ENCODE measurements at places on chromosomes 12 and 14.

DNA sequence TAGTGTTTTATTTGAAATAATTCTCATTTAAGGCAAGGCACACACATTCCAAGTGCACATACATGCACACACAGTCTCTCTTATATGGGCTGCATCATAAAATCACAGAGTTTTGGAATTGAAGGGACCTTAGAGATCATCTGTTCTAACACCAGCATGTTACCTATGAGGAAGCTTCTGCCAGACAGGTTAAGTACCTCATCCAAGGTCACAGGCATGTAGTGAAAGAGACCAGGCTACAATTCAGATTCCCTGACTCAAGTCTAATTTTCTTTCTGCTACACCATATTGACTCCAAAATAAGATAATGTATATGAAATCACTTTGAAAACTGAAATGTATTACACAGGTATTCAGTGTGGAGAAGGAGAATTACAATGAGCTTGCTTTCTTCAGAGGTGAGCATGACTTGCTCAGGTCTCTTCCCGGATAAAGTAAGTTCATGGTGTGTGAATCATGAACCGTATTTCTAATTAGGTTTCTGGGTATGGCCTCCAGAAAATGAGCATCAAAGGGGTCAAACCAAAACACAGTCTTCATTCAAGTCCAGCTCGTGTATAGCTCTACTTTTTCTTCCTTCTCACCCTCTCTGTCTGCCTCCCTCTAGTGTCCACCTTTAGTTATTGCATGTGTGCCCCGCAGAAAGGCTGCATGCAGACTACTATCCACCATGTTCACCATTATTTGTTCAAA lies 411.9 kb downstream of the FUT8 start:
- DNase-seq, result peak; percentile 86

DNA sequence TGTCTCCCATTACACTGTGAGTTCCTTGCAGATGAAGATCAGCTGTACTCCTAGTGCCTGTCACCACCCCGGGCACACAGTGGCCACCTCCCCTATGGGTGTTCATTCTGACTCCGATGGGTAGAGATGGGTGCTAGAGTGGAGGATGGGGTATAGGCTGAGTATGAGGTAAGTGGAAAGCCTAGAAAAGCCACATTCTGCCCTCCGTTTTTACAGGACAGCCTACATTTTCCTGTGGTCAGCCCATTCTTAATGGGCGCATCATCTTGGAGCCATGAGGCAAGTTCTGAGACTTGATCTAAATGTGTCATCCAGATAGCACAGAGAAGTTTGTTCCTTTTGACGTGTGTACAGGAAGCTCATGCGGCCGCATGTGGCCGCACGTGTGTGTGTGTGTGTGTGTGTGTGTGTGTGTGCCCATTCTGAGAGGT lies 166.7 kb upstream of the HIF1A start:
- DNase-seq, result peak; percentile 77

- no peak for DNase-seq
Observed at GRCh38 chr14:80005561-80005960, 205.7 kb downstream of the DIO2 start.

DNA sequence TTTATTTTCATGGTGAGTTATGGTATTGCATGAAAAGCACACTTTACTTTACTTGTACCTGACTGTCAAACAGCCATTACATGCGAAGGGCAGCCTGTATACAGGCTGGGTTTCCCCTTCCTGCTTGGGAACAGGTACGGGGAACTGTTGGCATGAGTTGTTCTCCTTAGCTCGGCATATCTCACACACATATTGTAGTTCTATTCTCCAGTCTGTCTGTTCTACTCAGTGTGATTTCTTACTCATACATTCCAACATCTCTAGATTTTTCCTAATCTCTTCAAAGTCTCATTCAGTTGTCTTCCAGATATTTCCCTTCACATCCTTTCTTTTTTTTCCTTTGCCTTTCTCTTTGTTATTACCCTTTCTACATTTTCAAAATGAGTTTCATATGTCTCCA lies 83.9 kb downstream of the HMGA2 start:
- no peak for DNase-seq

DNA sequence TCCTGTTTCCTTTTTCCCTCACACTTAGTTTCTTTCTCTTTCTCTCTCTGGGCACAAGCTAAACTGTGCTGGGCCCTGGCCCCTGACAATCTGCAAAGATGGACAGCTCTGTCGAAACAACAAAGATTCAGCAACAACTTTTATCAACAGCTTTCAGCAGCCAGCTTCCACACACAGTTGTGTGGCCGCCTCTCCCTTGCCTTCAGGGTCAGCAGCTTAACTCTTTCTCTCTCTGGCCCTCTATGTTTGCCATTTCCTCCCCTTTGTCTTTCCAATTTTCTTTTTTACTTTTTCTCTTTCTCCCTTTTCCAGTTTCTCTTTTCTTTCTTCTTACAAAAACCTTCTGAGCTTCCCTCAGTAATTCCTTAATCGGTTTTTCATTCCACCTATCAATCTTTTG lies 43.3 kb downstream of the IQSEC3 start:
- no peak for DNase-seq

- DNase-seq, result no peak
Observed at GRCh38 chr14:66649498-66649897, 141.6 kb downstream of the GPHN start.

- DNase-seq, result peak; percentile 17
Observed at GRCh38 chr12:9344541-9344940, 136.3 kb upstream of the PZP start.

DNA sequence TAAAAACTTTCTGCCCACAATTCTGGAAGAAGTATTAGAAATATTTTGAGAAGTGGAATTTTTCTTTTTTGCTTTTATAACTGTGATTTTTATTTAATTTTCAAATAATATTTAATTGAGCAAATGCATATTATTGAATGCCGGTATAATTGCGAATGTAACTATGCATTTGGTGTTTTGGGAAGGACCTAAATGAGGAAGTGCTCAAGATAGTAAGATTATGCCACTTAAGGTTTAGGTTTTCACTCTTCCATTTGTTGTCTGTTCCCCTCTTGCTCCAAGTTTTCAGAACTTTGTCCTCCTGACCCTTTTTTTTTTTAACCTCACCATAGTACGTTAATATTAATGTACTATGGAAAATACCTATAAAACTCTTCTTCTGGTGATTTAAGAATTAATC lies 85.8 kb downstream of the KIAA0586 start:
- no peak for DNase-seq

DNA sequence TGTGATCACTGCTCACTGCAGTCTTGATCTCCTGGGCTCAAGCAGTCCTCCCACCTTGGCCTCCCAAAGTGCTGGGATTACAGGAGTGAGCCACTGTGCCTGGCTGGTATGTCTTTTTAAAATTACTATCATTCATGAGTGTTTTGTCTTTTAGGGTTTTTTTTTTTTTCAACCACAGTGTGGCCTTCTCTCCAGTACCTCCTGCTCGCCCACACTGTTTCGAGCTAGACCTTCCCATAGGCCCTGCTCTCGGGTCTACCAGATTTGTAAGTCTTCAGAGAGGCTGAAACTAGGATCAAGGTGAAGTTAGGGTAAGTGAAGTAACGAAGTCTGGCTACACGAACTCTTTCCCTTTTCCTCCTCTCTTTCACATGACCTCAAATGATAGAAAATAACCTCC lies 1.5 kb downstream of the BIN2 start:
- no peak for DNase-seq

GRCh38 chr14:105126126-105126980 lies 42.2 kb downstream of the JAG2 start:
- DNase-seq, result no peak

GRCh38 chr14:103613517-103613916 lies 15.5 kb upstream of the KLC1 start:
- peak; percentile 52 for DNase-seq

- DNase-seq, result peak; percentile 46
Observed at GRCh38 chr14:89851106-89851505, 103.4 kb downstream of the EFCAB11 start.

DNA sequence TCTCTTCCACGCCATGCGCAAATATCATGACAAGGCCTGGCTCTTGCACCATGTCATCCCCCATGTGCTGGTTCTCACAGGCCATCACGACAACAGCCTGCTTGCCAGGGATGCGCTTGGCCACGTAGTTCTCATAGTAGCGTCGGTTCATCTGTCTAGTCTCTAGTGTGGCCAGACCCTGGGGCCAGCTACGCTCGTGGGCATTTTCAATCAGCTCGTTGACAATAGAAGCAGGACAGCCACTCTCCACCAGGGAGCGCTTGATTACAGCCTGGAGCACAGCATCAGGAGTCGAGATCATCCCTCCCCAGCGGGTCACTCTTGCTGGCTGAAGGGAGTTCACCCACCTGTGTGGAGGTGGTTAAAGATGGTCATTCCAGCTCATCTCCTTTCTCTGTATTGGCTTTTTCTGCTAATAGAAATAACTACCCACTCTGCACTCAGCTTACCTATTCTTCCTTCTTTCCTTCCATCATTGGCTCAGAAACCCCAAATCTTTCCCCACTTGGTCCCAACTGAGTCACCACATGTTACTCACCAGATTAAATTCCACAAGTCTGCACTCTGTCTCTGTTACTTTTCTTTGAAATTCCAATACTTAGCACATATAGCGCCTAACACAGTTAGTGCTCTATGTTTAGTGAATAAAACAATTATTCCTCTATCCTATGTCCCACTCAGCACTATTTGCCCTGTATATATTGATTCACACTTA lies 15.1 kb downstream of the RNF41 start:
- DNase-seq, result peak; percentile 73

DNA sequence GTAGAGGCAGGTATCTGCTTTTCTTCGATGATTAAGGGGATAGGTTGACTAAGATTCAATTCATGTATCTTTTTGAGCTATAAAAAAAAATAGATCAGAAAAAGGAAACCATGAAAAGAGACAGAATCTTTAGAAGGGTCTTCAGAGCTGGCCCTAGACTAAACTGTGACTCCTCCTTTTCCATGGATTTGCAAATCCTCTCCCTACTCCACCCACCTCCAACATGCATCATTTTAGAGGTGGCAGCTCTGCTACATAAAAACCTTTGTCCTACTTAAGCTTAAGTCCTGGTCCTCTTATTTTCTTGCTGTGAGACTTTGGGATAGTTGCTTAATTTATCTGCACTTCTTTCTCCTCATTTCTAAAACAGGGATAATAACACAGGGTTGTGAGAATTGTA lies 48.4 kb upstream of the LIMA1 start:
- DNase-seq, result no peak
